Fibroblast of pulmonary artery (primary cell): ENCODE measurements at places on chromosomes 4 and X.

DNA sequence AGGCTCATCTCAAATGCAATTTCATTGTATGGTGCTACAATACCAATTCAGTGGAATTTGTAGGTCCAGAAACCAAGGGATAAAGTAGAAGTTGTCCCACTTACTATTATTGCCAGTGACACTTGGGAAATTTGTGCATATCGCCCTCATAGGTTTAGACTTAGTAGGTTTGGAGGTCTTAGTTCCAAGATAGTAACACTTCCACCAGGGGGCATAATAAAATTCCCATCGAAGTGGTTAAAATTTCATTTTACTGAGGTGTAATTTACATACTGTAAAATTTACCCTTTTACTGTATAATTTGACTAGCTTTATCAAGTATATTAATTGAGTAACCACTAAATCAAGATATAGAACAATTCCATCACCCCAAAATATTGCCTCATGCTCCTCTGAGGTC, 174.6 kb downstream of the INPP4B start:
- DNase-seq = peak; percentile 10

- no peak for DNase-seq
Observed at GRCh38 chrX:64885850-64886249, 90.4 kb downstream of the ZC4H2 start.

GRCh38 chrX:18896680-18897544, 87.0 kb downstream of the PHKA2 start:
- DNase-seq = no peak

DNA sequence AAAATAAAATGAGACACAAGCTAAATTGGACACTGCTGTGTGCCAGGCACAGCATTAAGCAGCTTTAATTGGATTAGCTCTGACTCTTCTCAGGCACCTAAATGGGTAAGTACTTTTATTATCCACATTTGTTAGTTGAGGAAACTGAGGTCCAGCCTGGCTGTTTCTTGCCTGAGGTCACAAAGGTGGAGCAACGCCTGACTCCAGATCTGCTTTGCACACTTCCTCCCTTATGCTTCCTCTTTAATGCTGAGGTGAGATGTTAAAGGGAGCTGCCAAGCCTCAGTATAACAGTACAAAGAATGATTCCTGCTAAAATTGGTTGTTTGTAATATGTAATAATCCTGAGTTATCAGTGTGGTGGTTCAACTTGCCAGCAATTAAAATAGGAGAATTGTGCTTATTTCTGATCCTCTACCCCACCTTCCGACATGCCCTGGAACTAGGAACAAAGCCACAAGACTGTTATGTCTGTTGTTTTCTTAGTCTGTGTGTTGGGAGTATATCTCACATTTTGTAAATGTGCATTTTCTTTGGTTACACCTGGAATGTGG, 74.4 kb downstream of the AFF1 start:
- DNase-seq = no peak

- DNase-seq = no peak
Observed at GRCh38 chr4:72432975-72433374, 136.0 kb downstream of the ADAMTS3 start.

GRCh38 chrX:121258545-121258944, 211.1 kb downstream of the GLUD2 start:
- DNase-seq = no peak

DNA sequence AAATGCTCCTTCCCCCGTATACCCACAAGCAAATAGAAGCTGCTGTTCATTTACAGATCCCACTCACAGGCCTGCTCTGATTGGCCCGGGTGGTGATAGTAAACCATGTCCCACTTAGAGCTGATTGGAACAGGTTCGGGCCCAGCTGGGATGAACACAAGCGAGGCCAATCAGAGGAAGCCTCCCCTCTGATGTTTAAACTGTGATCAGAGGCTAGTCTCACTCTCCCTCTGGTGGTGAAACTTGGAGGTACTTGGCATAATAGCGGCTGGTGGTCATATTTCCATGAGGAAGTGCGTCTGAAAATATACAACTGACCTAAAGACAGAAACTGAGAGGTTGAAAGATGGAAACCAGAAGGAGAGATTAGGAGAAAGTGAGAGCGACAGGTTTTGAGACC, 51.5 kb upstream of the TRPC3 start:
- peak; percentile 33 for DNase-seq

GRCh38 chr4:153589703-153590595, 94.1 kb upstream of the TLR2 start:
- peak; percentile 8 for DNase-seq

- DNase-seq = no peak
Observed at GRCh38 chrX:46754586-46755061, 4.3 kb downstream of the SLC9A7 start.

DNA sequence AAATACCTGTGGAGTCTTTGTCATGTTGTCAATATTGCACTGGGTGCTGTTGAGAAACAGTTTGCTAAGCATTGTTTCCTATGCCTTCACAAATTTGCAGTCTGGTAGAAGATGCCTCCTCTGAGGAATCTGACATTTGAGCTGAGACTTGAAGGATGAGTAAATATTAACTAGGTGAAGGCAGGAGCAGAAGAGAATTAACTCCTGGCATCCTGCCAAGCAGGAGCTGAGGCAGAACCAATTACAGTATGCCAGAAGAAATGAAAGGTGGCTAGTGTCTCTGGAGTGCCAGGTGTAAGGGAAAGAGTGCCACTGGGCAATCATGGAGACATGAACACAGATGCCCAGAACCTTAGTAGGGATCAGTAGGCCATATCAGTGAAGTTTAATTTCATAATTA, 1778.2 kb upstream of the PCDH10 start:
- DNase-seq = no peak

DNA sequence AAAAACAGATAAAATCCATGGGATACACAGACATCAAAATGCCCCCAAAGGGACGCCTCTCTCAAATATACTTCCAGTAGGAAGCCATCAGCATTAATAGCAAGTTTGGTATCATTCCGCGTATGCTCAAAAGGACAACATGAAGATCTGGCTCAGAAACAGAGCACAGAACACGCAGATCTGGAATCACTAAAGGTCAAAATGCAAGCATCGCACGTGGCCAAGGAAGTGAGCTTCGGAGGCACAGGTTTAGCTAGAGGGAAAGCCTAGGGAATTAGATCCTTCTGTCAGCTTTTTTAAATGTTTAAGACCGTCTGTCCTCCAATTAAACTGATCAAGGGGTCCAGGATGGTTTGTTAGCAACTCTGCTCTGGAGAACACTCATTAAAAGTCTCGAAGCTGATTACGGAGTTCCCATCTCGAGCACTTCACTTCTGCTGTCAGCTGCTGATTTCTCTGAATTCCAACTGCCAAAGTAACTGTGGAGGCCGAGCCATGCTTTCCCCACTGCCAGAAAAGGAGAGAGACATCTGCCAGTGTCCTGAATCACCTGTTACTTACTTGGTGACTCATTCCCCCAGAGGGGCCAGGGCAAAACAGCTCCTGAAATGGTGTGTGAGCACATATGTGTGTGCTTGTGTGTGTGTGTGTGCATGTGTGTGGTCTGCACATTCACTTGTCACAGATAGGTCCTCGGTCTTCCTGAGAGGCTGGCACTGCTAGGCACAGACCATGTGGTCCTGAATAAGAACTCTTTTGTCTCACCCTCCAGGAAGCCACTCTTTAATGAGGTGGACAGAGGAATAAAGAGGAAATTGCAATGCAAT, 177.7 kb upstream of the PPARGC1A start:
- DNase-seq = peak; percentile 35

DNA sequence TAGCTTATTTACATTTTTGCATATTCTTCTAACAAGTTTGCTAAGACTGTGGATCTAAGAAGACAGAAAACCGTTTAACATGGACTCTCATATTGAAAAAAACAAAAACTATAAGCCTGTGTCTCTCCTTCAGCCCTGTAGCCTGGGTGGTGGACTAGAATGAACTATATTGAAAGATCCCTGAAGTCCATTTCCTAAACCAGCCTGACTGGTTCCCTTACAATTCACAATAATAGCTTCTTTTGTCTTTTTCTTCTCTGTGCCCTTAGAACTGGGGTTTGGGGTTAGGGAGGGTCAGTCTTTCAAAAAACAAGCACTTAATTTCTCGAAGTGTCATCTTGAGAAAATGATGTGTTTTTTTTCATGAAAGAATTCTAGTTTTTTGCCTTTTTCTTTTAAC, 59.0 kb downstream of the GSTCD start:
- no peak for DNase-seq

- DNase-seq = no peak
Observed at GRCh38 chr4:110489901-110490508, 14.1 kb downstream of the ENPEP start.

DNA sequence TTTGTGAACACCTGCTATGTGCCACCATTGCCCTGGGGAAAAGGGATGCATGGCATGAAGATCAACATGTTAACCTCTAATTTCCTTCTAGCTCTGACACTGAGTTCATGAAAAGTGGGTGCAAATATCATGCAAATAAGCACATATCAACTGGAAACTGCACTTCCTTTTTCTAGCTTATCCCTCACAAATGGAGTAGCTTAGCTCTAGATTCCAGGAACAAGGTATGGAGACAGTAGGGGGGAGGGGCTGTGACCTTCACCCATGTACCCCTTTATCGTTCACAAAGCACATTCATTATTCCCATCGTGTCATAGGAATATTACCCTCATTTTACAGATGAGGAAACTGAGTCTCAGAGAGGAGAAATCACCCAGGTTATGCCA, 37.4 kb downstream of the STARD8 start:
- DNase-seq = no peak

GRCh38 chrX:124268099-124268498, 64.4 kb upstream of the TEX13D start:
- DNase-seq = no peak

DNA sequence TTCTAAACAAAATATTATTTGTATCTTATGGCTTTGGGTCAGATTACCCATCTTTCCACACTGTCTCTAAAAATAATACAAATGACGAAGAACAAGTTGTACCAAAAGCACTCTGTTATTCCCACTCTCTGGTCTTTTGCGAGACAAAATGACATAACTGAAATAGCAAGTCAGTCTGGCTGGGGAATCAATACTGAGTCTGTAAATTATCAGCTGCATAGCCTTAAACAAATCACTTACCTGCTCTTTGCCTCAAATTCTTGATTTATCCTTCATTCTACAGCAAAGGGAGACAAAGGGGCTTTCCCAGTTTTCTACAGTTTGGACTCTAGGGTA, 40.9 kb downstream of the SOWAHB start:
- DNase-seq = peak; percentile 21

DNA sequence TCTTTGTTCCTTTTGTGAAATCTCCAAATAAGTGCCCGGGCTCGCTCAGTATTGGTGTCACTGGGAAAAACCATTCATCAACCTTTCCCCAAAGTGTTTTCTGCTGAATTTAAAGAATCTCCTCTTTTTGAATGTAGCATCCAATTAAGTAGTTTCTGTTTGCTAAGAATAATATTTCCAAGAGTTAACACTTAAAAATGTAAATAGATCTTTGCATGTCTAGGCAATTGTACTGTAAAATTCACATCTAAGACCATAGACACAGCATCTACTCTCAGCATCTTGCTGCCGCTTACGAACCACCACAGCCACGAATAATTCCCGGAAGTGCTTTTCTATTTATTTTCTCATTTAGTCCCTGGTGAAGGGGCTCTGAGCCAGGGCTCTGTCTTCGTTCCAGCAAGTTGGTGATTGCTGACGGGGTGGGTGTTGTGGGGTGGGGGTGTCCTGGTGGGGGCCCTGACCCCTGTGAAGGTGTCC, 1.4 kb downstream of the NSG1 start:
- DNase-seq = no peak

DNA sequence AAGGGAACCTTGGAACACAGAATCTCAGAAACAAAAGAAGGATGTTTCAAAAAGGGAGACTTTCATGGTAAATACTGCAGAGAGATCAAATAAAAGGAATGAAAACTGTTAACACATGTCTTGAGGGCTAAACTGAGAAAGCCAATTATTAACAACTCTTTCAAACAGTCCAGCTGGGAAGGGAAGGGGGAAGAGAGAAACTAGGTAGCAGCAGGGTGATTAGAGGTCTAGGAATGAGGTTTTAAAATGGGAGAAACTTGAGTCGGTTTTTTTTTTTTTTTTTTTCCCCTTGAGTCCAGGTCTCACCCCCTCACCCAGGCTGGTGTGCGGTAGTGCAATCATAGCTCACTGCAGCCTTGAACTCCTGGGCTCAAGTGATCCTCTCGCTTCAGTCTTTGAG, 4.3 kb downstream of the BCLAF3 start:
- no peak for DNase-seq

GRCh38 chr4:7557456-7557855, 122.7 kb upstream of the PSAPL1 start:
- peak; percentile 20 for DNase-seq

GRCh38 chrX:154650221-154650510, 3.2 kb downstream of the CTAG2 start:
- no peak for DNase-seq

GRCh38 chrX:48532161-48532560, 7.4 kb upstream of the TBC1D25 start:
- no peak for DNase-seq

DNA sequence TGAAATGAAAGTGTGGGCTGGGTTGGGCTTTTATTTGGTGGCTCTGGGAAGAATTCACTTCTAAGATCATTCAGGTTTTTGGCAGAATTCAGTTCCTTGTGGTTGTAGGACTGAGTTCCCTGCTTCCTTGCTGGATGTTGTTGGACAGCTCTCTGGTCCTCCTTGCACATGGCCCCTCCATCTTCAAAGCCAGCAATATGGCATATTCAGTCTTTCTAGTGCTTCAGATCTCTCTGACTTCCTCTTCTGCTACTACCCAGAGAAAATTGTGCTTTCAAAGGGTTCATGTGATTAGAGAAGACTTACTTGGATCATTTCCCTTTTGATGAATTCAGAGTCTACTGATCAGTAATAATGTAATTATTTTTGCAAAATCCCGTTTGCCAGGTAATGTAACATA, 12.8 kb upstream of the IGFBP7 start:
- DNase-seq = no peak

- no peak for DNase-seq
Observed at GRCh38 chrX:52821079-52821760, 10.1 kb downstream of the XAGE5 start.

GRCh38 chr4:54213001-54213400, 16.1 kb upstream of the PDGFRA start:
- peak; percentile 42 for DNase-seq

GRCh38 chr4:109990261-109991257, 77.9 kb downstream of the EGF start:
- DNase-seq = no peak

GRCh38 chr4:59457576-59457975, 1742.5 kb upstream of the ADGRL3 start:
- DNase-seq = no peak

DNA sequence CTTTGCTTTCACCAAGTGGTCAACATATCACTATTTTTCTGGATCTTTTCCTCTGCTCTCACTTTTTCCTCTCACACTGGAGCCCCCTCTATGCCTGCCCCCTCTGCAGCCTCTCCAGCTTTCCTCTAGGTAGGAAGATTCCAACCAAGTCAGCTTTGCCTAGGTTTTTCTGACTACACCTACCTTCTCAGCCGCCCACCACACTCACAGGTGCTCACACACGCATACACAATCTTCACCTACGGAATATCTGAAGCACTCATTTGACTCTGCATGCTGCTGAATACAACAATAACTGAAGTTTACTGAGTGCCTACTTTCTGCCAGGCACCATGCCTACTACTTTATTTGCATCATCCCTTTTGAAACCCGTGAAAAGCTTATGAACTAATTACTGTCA, 328.0 kb downstream of the PPP3CA start:
- no peak for DNase-seq

- DNase-seq = no peak
Observed at GRCh38 chrX:6363188-6363587, 134.5 kb upstream of the NLGN4X start.
